ENCODE measurements at places on chromosomes 7 and 10.

GRCh38 chr7:157502701-157503111, 165.9 kb downstream of the DNAJB6 start:
- no peak for DNase-seq

- DNase-seq, result no peak
Measured at GRCh38 chr10:36671607-36672006, 453.8 kb upstream of the ANKRD30A start.

- DNase-seq, result no peak
Measured at GRCh38 chr7:137715533-137715932, 131.2 kb downstream of the DGKI start.

DNA sequence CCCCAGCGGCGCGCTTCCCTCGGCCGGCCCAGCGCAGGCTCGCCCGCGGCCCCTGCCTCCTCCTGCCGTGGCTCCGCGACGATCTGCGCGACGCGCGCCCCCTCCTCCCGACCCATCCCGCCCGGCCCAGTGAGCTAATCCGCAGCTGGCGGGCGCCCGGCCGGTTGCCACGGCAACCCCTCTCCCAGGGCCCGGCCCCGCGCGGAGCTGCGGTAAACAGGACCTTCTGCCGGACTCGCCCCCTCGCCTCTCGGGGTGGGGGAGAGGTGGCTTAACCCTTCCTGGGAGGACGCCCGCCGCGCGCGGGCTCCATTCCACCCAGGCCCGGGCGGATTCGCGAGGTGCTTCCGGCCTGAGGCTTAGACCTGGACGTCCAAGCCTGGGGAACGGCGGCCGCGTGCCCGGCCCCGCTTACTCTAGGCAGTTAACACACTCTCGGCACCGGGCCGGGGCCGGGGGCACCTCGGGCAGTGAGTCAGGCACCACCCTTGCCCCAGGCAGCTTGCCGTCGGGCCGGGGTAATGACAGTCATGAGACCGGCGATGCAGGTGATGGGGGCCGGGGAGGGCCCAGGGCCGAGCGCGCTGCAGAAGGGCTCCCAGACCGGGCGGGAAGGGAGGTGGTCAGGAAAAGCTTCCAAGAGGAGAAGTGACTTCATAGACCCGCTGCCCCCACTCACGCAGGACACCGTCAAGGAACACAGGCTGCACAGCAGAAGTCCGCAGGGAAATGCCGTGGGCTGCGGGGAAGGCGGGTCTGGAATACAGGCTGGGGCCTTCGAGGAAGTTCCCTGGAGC, at the start of gene DENND2A:
Gene DENND2A, minus strand, starts transcription at position 87 of the 797 bp plus-strand sequence. CDS start 38,416 bp downstream, outside the sequence.
- no peak for DNase-seq

- no peak for DNase-seq
Measured at GRCh38 chr7:33888166-33888565, 17.2 kb upstream of the BMPER start.
